Fibroblast of the aortic adventitia (primary cell): ENCODE measurements at places on chromosomes 11 and 22. TPM values are rescaled to one million over a fixed set of nuclear protein-coding genes. Genes with fewer than 3 reads are reported as not detected.

The TEAD1 gene
- total RNA-seq, result 117 and 131 TPM in 2 replicates

The KMT2A gene
- 38.9 and 49.8 TPM in 2 replicates for total RNA-seq

The F2 gene
- not detected in 2 replicates for total RNA-seq

The HBE1 gene
- not detected in 2 replicates for total RNA-seq

The DDI1 gene
- not detected in 2 replicates for total RNA-seq

The TMEM151A gene
- total RNA-seq, result 0.27 and 0.41 TPM in 2 replicates

The EHF gene
- 0.18 TPM in 1 of 2 replicates, not detected in the other for total RNA-seq

The WNT7B gene
- total RNA-seq, result 0.18 TPM in 1 of 2 replicates, not detected in the other

The PRODH gene
- 0.74 TPM in 1 of 2 replicates, not detected in the other for total RNA-seq

The RAG2 gene
- total RNA-seq, result not detected in 2 replicates

The APOBEC3B gene
- 0.90 and 6.8 TPM in 2 replicates for total RNA-seq

The ZP1 gene
- not detected in 2 replicates for total RNA-seq

The KCNQ1 gene
- not detected in 2 replicates for total RNA-seq

The C1QTNF5 gene
- 5.3 and 90.8 TPM in 2 replicates for total RNA-seq

The FXYD6 gene
- 0.98 and 1.3 TPM in 2 replicates for total RNA-seq

The TNNT3 gene
- 0.81 and 6.5 TPM in 2 replicates for total RNA-seq

The SMTNL1 gene
- total RNA-seq, result not detected in 2 replicates

The C1QTNF4 gene
- not detected in 2 replicates for total RNA-seq

The VPREB1 gene
- not detected in 2 replicates for total RNA-seq

The MGAT3 gene
- total RNA-seq, result 0.27 and 2.0 TPM in 2 replicates

The CTSW gene
- total RNA-seq, result not detected in 2 replicates

The OR51E1 gene
- not detected in 2 replicates for total RNA-seq

The CPSF7 gene
- total RNA-seq, result 26.6 and 33.8 TPM in 2 replicates

The TMPRSS5 gene
- total RNA-seq, result 0.09 TPM in 1 of 2 replicates, not detected in the other

The JAML gene
- total RNA-seq, result not detected in 2 replicates

The NLRP10 gene
- total RNA-seq, result 1.7 and 6.8 TPM in 2 replicates

The MAPK8IP2 gene
- total RNA-seq, result 0.27 and 1.1 TPM in 2 replicates

The OR4C5 gene
- not detected in 2 replicates for total RNA-seq

The TUBA8 gene
- 0.72 TPM in 1 of 2 replicates, not detected in the other for total RNA-seq

The XKR3 gene
- total RNA-seq, result 0.09 TPM in 1 of 2 replicates, not detected in the other

The IGLL1 gene
- total RNA-seq, result not detected in 2 replicates

The TAF10 gene
- 46.3 and 101 TPM in 2 replicates for total RNA-seq

The GGT5 gene
- 4.4 and 27.8 TPM in 2 replicates for total RNA-seq

The MOGAT2 gene
- not detected in 2 replicates for total RNA-seq

The ACRV1 gene
- not detected in 2 replicates for total RNA-seq

The BAIAP2L2 gene
- 3.2 and 6.0 TPM in 2 replicates for total RNA-seq

The THYN1 gene
- 25.0 and 54.5 TPM in 2 replicates for total RNA-seq

The KRTAP5-2 gene
- total RNA-seq, result not detected in 2 replicates

The MS4A14 gene
- total RNA-seq, result not detected in 2 replicates

The LMO1 gene
- total RNA-seq, result not detected in 2 replicates

The OR51V1 gene
- total RNA-seq, result not detected in 2 replicates

The KCNC1 gene
- total RNA-seq, result not detected in 2 replicates

The RASSF10 gene
- total RNA-seq, result not detected in 2 replicates

The MS4A13 gene
- total RNA-seq, result not detected in 2 replicates

The EFCAB6 gene
- 2.5 and 2.7 TPM in 2 replicates for total RNA-seq

The FGF4 gene
- total RNA-seq, result 0.08 TPM in 1 of 2 replicates, not detected in the other

The TSSK2 gene
- not detected in 2 replicates for total RNA-seq

The OR56A1 gene
- total RNA-seq, result under 0.01 TPM in 1 of 2 replicates, not detected in the other

The MPEG1 gene
- total RNA-seq, result not detected in 2 replicates

The PKP3 gene
- 1.3 and 5.6 TPM in 2 replicates for total RNA-seq

The POU2AF2 gene
- total RNA-seq, result not detected in 2 replicates

The TBC1D22A gene
- total RNA-seq, result 12.7 and 13.8 TPM in 2 replicates

The GNAZ gene
- total RNA-seq, result 1.3 and 3.1 TPM in 2 replicates

The FAT3 gene
- total RNA-seq, result 1.7 and 2.2 TPM in 2 replicates

The C11orf91 gene
- not detected in 2 replicates for total RNA-seq

The TANGO2 gene
- 25.7 and 41.7 TPM in 2 replicates for total RNA-seq

The LYVE1 gene
- not detected in 2 replicates for total RNA-seq

The HEPACAM gene
- not detected in 2 replicates for total RNA-seq

The LRRN4CL gene
- total RNA-seq, result 39.0 and 62.0 TPM in 2 replicates
